ENCODE measurements at places on chromosomes 2 and 18. TPM values are rescaled to one million over a fixed set of nuclear protein-coding genes. Genes with fewer than 3 reads are reported as not detected.

Gene SP9
- total RNA-seq: not detected

Gene RSAD2
- total RNA-seq: 1.5 TPM

Gene CGREF1
- total RNA-seq: 6.2 TPM

Gene RESP18
- not detected for total RNA-seq

Gene LOXL3
- 28.0 TPM for total RNA-seq

Gene COBLL1
- total RNA-seq: 14.5 TPM

Gene COL3A1
- total RNA-seq: 1,747 TPM

Gene NDUFB3
- 81.7 TPM for total RNA-seq

Gene MFF
- total RNA-seq: 65.3 TPM

Gene EMILIN1
- 328 TPM for total RNA-seq

Gene SIX3
- under 0.01 TPM for total RNA-seq

Gene NCKAP1
- total RNA-seq: 206 TPM

Gene LAPTM4A
- 159 TPM for total RNA-seq

Gene GKN1
- total RNA-seq: not detected

Gene TMEM247
- total RNA-seq: not detected

Gene SP5
- total RNA-seq: not detected

Gene CAPN10
- 30.3 TPM for total RNA-seq

Gene SERPINB12
- not detected for total RNA-seq

Gene LAMA3
- total RNA-seq: 30.5 TPM

Gene GRP
- total RNA-seq: not detected

Gene ROCK2
- total RNA-seq: 50.9 TPM

Gene YIPF4
- 26.0 TPM for total RNA-seq

Gene TNS1
- 64.6 TPM for total RNA-seq

Gene PFN4
- total RNA-seq: 0.62 TPM

Gene EFEMP1
- total RNA-seq: 10.8 TPM

Gene OXER1
- not detected for total RNA-seq

Gene CCDC142
- 23.0 TPM for total RNA-seq

Gene GALNT3
- total RNA-seq: 0.87 TPM

Gene SPATA3
- total RNA-seq: not detected

Gene HRH4
- 0.12 TPM for total RNA-seq

Gene CD8A
- total RNA-seq: not detected

Gene COPS9
- total RNA-seq: 40.6 TPM

Gene CACNB4
- 0.33 TPM for total RNA-seq

Gene DOK6
- total RNA-seq: 1.2 TPM

Gene ABCG5
- total RNA-seq: not detected

Gene TMBIM1
- 215 TPM for total RNA-seq

Data from uterine smooth muscle cell (primary cell).